BJ (cell line): ENCODE measurements at places on chromosomes 2 and 18.

- no peak for DNase-seq
Observed at GRCh38 chr18:8401606-8402005, 207.6 kb upstream of the RAB12 start.

DNA sequence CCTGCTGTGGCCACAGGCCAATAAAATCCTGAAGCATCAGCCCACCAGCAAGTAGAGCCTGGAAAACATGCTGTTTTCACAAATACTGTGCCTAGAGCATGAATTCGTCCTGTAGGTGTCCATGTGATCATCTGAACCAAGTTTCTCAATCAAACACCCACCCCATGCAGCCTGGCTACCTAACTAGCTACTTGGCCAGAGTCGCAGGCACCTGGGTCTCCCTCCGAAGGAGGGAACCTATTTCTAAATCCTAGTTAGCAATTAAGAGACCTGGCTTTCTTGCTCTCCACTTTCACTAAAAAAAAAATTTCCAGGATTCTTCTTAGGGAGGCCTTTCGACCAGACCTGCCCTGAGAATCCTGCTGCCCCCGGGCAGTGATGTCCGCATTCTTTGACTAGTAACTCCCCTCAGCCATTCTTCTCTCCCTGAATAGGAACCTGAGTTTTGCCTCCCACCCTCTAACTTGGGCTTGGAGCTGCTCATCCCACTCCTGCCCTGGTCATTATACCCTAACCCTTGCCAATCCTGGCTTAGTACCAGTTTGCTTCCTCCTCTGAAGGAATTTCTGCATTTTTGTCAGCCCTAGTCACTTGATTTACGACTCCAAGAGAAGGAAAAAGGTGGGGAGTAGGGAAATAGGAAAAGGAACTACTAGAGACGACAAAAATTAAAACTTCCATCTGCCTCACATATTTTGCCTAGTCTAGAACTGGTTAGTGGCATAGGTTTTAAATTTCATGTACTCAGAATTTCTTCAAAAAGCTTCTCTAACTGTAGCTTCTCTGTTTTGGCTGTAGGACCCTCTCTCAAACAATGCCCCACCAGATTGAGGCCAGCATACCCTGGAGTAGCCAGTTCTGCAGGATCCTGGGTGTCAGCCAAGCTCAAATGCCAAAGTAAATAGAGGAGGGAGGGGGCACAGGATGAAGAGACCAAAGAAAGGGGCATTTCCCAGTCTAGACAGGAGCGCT, 25.4 kb upstream of the TANK start:
- no peak for DNase-seq

GRCh38 chr2:107094450-107094986, 208.6 kb upstream of the ST6GAL2 start:
- DNase-seq, result no peak

GRCh38 chr2:229800997-229801754, 86.8 kb upstream of the DNER start:
- no peak for DNase-seq

GRCh38 chr2:28339516-28340175, 53.0 kb upstream of the FOSL2 start:
- no peak for DNase-seq
